ENCODE measurements at places on chromosomes 1 and 21. TPM values are rescaled to one million over a fixed set of nuclear protein-coding genes. Genes with fewer than 3 reads are reported as not detected.

- no peak for DNase-seq
These were observed 162.2 kb downstream of the DSCAM start for GRCh38 chr21:40684726-40685125.

GRCh38 chr21:14763695-14764064 lies 217.6 kb upstream of the SAMSN1 start:
- DNase-seq = no peak

GRCh38 chr1:202117898-202118371 lies 4.8 kb upstream of the GPR37L1 start:
- no peak for DNase-seq

Gene EPHB2
- total RNA-seq = 1.8 TPM
